ENCODE measurements at places on chromosomes 2 and 18.
A peak's percentile ranks its signal among the peaks of the same experiment; 100 is the strongest.

- DNase-seq, result peak; percentile 95
Observed at GRCh38 chr2:67917332-67918054, 145.3 kb downstream of the C1D start.

GRCh38 chr18:64966667-64967066 lies 784.1 kb upstream of the CDH7 start:
- no peak for DNase-seq

- no peak for DNase-seq
Observed at GRCh38 chr2:230953845-230954244, 28.8 kb upstream of the GPR55 start.

- no peak for DNase-seq
Observed at GRCh38 chr2:197515315-197515738, 539 bp upstream of the MOB4 start.

DNA sequence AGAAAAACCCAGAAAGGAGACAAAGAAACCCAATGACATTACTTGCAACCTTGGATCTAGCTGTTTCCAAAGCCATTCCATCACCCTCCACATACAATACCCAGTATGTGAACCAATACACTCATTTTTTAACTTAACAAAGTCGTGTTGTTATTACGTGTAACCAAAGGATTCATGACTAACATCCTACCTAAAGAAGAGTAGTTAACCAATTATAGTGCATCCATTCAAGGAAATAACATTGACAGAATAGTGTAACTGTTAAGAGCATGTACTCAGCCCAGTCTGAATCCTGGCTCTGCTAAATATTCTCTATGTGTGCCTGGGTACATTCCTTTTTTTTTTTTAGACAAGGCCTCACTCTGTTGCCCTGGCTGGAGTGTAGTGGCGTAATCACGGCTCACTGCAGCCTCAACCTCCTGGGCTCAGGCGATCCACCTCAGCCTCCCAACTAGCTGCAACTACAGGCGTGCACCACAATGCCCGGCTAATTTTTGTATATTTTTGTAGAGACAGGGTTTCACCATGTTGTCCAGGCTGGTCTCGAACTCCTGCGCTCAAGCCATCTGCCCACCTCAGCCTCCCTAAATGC lies 9.9 kb downstream of the TLK1 start:
- DNase-seq, result no peak

DNA sequence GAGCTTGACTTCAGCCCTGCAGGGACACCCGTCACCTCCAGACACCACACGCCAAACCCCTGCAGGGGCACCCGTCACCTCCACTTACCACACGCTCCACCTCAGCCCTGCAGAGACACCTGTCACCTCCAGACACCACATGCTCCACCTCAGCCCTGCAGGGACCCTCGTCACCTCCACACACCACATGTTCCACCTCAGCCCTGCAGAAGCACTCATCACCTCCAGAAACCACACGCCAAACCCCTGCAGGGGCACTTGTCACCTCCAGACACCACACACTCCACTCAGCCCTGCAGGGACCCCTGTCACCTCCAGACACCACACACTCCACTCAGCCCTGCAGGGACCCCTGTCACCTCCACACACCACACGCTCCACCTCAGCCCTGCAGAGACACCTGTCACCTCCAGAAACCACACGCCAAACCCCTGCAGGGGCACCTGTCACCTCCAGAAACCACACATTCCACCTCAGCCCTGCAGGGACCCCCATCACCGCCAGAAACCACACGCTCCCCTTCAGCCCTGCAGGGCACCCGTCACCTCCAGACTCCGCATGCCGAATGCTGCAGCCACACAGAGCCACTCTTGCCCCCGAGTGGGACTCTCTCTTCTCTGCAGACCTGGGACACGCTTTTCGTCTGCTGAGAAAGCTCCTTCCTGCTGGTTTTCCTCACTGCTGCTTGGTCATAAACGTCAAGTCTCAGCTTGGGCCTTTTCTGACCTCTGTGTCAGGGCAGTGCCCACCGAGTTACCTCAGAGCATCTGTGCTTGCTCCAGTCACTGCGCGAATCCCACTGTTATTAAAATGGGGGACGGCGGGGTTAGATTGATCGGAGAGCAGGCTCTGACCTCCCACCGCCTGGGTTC lies 77.5 kb upstream of the SALL3 start:
- no peak for DNase-seq

DNA sequence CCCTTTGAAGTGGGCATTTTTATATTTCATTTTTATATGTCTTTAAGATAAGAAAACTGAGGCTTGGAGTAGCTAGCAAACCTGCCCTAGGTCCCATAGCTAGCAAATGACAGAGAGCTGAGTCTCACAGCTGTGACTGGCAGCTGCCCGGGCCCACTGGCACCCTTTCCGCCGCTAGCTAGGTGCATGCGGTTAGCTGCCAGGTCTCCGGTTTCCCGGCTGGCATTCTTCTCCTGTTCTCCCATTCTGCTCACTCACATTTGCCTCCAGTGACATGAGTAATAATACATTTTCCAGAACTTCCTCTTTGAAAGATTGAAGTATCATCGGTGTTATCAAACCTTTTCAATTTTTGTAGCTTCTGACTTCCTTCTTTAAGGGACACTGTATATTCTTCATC lies 38.7 kb downstream of the MTCL1 start:
- DNase-seq, result no peak

- peak; percentile 91 for DNase-seq
Observed at GRCh38 chr2:26008851-26009566, 24.9 kb upstream of the RAB10 start.

DNA sequence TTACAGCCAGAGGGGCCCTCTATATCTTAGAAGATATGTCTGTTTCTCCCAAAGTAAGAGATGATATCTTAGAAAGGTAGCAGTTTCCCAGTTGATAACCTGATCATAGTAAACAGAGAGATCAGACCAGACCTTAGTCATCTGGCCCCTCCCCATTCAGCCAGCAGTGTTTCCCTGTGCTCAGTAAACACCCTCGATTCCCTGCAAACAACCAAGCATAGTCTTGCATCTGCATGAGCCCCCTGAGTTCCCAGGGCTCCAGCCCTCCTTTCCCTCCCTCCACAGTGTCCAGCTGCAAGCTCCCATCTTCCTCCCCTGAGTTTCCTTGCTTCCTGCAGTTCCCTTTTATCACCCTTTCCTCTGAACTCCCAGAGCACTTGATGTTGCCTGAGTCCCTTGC lies 20.3 kb downstream of the NRP2 start:
- no peak for DNase-seq

DNA sequence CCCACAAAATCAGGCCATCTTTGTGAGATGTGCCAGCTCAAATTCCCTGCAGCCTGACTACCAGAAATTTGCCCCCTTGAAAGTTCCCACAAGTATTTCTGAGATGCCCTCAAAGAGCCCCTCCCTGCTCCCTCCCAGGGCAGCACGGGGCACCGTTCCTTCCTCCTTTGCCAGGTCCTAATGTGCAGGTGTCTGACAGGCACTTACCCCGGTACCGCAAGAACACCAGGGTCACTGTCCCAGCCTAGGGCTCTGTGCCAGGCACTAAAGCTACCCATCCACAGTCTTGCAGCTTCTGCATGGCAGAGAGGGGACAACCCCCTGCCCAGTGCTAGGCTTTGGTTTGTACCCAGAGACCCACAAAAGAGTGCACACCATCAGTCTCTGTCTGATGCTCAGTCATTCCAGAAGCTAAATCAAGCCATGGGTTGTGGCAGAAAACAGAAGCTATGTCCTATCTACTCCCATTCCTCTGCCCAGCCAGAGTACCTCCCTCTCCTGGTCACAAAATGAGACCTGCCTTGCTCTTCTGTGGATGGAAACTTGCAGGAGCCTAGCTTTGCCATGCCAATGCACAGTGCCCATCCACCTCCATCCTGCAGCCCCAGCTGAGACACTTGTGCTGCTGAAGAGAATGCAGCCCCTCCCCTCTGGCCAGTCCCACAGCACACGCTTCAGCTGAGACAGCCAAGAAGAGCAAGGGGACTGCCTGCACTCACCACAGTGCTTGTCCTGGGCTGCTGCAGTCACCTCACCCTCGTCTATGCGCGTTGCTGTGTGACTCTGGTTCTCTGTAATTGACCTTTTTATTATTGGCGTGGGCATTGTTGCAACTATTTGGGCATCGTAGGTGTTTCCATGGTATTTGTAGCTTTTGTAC lies 48.7 kb downstream of the INPP5D start:
- DNase-seq, result no peak
